ENCODE measurements at places on chromosomes 3 and 15.

- no peak for DNase-seq
Observed at GRCh38 chr15:60116456-60117089, 112.5 kb downstream of the FOXB1 start.

DNA sequence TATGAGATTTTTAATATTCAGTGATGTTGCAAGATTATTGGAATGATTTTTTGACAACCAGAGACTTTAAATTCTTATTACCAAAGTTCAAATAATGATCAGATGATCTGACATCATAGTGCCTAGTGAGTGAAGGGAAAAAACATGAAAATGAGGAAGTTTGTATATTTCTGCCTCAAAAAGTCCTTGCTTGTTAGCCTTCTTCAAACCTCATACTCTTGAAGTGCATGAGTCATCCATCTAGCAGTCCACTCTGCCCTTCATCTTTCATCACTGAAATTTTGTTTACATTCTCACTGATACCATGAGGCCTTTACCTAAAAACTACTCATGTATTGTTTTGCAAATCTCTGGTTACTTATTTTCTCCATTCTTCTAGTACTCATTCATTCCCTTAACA lies 23.9 kb upstream of the OR5H6 start:
- no peak for DNase-seq

GRCh38 chr3:149330609-149331331 lies 2.7 kb downstream of the TM4SF18 start:
- no peak for DNase-seq

DNA sequence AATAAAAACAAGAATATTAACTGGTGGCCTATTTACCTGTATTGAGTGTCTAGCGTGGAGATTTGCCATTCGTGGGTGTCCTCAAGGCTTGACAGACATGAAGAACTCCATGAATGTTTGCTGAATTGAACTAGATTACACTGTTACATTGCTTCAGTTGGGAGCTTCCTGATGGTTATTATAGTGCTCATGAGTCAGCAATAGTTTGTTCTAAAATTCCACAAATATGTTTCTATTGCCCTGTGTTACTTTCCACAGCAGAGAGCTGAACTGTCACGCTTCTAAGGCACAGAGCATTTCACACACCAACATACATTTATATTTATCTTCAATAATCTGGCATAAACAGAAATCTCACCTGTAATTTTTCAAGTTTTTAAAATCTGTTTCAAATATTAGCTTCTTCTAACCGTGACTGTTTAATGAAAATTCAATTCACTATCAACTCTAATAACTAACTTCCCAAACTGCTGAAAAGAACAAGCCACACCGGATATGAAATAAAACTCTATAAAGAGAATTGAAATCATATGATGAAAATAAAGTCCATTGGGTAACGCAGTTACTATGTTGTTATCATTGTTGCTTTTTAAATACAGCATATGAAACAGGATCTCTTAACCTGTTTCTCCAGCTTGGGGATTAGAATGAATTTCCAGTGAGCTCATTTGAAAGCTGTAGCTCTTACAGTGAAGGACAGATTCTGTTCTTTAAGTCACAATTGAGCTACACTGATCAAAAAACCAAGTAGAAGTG lies 61.2 kb upstream of the MCF2L2 start:
- no peak for DNase-seq

DNA sequence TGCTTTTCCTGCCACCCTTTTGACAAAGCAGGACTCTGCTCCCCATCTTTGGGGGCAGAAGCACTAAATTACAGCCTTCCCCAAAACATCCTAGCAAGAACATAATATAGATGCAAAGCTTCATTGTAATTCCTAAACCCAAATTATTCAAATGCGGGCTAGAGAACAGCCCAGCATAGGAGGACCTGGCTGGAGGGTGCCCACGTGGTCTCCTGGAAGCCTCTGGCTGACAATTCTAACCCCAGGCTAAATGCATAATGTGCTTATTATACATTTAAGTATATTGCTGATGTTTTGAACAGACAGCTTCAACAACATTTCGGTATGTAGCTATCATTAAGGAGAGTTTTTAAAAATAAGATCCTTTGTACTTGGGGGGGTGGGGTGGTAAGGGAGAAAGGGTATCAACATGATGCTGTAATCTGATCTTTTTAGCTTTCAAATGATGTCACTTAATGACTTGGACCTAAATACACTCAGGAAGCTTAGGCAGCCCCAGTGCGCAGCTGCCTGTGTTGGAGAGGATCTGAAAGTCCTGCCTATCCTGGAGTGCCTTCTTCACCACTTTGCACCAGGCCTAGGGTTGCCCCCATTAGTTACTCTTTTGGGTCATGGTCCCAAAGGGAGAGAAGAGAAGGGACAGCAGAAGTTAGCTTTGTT lies 57.2 kb upstream of the USP3 start:
- no peak for DNase-seq

All from Jurkat, Clone E6-1 (cell line).